Liver (tissue), 10 donors: ENCODE measurements at places on chromosomes 1 and 21.

DNA sequence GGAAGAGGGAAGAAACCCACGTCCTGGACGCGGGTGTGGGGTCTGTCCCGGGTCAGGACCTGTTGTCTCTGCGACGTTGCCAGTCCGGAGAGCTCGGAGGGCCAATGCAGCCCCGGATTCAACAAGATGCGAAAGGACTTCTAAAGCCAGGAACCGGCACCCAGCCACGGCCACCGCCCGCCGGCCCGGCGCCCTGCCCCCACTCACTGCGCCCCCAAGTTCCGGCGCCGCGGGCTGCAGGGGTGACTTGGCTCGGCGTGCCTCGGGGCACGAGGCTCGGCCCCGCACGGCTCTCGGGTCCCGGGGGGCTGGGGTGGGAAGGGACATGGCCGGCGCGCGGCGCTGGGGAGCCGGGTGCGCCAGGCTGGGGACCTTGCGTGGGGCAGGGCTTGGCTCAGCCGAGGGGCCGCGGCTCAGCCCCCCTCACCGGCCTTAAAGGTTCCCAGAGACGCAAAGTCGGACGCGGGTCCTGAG lies 51.8 kb upstream of the H6PD start:
- no peak for DNase-seq

DNA sequence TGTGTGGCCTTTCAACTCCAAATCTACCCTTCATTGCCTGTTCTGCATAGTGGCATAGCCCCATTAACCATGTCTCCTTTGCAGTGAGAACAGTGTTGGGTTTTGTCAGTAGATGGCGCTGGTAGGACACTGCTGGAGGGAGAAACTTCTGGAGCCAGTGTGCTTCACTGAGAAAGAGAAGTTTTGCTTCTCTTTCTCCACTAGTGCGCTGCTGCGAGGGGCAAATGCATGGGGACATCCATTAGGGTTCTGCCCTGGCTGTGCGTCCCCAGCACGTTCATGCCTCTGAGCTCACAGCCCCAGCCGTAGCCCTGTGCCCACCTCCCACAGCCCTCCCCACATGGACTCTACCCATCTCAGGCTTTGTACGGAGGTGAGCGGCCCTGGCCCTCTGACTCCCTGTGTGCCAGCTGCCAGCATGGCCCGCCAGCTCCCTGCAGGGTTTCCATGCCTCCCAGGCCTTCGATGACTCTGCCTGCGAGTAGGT lies 53.1 kb downstream of the RIMS3 start:
- DNase-seq: peak; percentile 75

DNA sequence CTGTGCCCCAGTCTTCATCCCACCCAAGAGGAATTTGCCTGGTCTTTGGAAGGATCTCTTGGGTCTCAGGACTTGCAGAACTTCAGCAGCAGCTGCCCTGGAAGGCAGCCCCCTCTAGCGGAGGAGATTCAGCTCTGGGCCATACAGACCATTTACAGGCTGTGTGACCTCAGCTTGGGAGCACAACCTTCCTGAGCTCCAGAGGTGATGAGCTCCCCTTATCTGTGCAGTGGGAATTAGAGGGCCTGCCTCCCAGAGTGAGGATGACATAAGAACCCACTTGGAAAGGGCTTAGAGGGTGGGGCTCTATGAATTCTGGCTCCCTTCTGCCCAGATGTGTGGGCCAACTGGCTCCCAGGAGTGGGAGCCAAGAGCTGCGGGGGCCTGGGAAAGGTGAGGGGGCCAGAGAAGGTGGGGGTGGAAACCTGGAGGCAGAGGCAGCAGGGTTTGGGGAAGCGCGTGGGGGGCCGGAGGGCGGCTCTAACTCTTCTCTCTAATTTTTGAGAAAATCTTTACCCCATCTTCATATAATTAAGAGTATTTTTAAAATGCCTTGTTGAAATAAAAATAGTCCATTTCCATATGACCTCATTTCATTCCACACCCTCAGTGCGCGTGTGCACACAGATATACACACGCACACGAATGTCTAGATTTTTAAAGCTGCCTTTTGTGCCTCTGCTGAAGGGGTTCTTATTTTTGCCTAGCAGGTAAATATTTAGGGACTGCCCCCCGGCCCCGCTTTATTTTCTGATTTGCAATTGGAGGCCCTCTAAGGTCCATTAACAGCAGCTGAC lies 21.5 kb downstream of the EPHB2 start:
- DNase-seq: no peak

- no peak for DNase-seq
These were observed 16.2 kb upstream of the SERINC2 start for GRCh38 chr1:31396633-31397351.

- DNase-seq: no peak
These were observed 91.8 kb downstream of the CHD1L start for GRCh38 chr1:147334292-147334691.

- peak; percentile 74 for DNase-seq
These were observed 6.7 kb upstream of the RNASEL start for GRCh38 chr1:182595641-182596240.

- DNase-seq: no peak
These were observed 35.8 kb upstream of the GRIK3 start for GRCh38 chr1:37070126-37070525.

DNA sequence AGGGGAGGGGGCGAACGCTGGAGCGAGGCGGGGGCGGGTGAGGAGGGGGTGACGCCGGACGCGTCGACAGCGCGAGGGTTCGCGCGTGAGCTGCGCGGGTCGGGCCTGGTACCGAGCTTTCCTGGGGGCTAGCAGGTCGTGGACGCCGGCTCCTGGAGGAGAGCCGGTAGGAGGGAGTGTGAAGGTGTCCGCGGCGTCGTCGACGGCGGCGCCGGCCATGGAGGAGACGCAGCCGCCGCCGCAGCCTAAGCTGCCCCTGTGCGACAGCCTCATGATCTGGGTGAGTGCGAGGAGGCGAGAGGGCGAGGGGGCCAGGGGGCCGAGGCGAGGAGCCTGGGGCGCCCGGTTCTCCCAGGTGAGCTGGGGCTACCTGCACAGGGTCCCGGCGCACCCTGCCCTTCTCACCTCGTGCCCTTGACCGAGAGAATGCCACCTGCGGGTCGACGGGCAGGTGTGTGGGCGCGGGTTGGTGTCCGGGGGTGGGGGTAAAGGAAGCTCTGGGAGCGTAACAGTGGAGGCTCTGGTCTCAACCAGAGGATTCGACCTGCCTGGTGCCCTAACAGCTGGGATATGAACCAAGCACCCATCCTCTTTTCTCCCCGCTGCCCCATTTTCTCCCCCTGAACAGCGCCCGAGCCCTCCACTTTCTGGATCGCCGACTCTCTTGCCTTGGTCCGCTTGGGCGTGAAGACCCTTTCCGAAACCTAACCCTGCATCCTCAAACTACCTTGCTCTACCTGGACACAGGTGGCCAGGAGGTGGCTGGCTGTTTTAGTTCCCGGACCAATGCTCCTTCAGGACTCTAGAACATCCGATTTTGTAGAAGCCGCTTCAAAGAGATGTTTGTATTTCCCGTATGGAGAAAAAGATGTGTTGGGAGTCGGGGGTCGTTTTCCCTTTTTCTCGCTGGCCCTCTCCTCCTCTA lies at the start of gene HOOK1:
Gene HOOK1 (plus strand): TSS at position 49 of the 925 bp plus-strand sequence. CDS start 169 bp downstream, at position 218.
- peak; percentile 53 for DNase-seq

GRCh38 chr1:59705466-59706302 lies 109.1 kb upstream of the HOOK1 start:
- DNase-seq: no peak
